ENCODE measurements at places on chromosomes 6 and 20.

DNA sequence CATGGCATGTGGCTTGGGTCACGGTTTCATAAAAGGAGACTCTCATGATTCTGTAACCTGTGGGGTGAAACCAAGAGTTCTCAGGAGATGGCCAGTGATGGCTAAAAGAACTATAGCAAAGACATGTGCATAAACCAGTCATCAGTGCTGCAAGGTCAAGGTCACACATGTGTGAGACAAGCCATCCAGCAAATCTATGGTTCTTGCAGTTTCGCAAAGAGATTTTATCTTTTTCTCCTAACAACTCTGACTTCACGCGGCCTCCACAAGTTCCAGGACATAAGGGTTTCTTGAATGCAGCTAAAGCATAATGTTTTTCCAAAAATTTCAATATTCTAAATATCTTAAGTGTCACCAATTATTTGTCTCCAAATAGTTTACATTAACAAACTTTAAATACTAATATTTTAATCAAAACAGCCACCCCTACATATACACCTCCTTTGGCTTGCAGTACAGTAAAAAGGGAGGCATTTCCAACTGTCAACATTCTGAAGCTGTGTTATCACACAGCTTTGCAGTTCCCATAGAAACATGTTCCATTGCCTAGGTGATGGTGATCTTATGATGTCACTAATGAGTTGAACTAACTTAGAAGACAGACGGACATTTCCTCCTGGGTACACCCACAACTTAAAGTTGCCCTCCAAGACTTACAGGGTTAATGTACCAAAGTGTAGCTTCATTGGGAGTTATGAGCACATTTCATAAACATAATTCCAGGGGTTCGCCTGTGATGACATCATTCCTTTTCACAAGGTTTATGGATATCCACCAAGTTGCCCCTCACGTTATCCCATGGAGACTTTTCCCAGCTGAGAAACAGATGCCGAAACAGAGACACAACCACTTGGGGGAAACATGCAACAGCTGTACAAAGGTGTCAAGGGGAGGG lies 250.9 kb upstream of the PDE10A start:
- DNase-seq = no peak

DNA sequence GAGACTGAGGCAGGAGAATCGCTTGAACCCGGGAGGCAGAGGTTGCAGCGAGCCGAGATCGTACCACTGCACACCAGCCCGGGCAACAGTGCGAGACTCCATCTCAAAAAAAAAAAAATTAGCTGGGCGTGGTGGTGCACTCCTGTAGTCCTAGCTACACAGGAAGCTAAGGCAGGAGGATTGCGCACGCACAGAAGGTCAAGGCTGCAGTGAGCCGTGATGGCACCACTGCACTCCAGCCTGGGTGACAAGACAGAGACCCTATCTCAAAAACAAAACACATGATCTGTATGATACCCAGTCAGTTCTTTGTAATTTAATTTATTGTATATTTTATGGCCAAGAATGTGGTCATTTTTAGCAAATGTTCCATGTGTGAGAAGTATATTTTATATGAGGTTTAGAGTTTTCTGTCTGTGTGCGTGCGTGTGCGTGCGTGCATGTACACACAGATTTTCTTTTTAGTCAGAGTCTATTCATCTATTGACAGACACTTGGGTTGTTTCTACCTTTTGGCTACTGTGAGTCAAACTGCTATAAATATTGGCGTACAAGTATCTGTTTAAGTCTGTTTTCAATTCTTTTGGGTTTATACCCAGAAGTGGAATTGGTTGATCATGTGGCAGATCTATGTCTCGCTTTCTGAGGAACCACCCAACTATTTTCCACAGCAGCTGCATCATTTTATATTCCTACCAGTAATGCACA lies 22.2 kb upstream of the MYL9 start:
- DNase-seq = no peak

DNA sequence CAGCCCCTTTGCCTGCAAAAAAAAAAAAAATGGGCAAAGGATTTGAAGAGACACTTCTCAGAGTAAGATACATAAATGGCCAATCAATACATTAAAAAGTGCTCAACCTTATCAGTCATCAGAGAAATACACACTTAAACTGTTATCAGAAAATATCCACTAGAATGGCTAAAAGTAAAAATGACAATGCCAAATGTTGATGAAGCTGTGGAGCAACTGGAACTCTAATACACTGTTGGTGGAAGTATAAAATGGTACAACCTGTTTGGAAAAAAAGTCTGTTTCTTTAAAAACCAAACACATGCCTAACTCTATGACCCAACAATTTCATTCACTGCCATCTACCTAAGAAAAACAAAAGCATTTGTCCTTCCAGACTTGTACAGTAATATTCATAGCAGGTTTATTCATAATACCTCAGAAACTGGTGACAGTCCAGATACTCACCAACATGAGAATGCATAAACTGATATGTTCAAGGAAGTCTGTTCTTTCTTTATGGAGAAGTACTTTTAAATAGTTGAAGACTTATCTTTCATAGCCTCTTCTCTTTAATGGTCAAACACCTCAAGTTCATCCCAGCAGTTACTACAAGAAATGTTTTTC lies 378.4 kb upstream of the RUNX2 start:
- no peak for DNase-seq

DNA sequence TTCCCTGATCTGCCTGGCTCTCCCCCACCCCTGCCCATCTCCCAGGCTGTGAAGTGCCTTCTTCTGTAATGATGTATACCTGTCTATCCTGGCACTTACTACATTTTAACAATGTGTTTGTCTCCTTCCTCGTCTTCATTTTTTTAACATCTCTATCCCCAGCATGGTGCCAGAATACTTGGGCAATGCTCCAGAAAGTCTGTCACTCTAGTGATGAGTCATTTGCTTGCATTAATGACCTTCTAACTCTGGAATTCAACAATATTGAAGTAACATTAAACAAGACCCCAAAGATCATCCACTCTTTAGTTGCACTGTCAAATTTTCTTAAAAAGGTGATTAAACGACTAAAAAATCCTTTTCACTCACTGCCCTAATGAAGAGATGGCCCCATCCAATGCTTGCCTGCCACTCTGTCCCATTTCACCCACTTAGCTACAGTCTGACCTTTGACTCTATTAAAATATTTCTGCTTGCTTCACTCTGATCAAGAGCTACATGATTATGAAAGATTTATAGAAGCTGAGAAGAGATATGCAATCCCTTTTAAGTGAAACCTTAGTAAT lies 7.7 kb upstream of the KLHL31 start:
- no peak for DNase-seq

- no peak for DNase-seq
These were observed 76.2 kb upstream of the FOXP4 start for GRCh38 chr6:41470029-41470330.

DNA sequence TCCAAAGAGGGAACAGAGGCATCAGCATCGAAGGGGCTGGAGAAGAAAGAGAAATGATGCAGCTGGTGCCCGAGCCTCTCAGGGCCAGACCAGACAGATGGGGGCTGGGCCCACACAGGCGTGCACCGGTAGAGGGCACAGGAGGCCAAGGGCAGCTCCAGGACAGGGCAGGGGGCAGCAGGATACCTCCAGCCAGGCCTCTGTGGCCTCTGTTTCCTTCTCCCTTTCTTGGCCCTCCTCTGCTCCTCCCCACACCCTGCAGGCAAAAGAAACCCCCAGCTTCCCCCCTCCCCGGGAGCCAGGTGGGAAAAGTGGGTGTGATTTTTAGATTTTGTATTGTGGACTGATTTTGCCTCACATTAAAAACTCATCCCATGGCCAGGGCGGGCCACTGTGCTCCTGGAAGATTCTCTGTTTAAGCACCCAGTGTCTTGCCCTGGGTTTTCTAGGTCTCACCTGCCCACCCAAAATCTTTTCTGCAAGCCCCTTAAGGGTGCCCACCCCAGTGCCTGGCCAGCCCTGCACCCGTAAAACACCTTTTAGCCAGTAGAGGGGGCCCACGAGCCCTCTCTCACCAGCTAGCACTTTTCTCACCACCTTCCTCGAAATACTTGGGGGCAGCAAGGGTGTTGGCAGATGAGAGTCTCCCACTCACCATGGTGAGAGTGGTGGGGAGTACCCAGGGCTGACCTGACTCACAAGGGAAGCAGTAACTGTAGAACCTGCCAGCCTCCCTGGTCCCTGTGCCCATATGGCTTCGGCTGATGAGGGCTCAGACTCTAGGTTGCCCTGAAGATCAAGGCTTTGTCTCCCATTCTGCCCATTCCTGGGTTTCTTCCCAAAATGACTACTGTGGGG lies 35.7 kb upstream of the ID1 start:
- no peak for DNase-seq

DNA sequence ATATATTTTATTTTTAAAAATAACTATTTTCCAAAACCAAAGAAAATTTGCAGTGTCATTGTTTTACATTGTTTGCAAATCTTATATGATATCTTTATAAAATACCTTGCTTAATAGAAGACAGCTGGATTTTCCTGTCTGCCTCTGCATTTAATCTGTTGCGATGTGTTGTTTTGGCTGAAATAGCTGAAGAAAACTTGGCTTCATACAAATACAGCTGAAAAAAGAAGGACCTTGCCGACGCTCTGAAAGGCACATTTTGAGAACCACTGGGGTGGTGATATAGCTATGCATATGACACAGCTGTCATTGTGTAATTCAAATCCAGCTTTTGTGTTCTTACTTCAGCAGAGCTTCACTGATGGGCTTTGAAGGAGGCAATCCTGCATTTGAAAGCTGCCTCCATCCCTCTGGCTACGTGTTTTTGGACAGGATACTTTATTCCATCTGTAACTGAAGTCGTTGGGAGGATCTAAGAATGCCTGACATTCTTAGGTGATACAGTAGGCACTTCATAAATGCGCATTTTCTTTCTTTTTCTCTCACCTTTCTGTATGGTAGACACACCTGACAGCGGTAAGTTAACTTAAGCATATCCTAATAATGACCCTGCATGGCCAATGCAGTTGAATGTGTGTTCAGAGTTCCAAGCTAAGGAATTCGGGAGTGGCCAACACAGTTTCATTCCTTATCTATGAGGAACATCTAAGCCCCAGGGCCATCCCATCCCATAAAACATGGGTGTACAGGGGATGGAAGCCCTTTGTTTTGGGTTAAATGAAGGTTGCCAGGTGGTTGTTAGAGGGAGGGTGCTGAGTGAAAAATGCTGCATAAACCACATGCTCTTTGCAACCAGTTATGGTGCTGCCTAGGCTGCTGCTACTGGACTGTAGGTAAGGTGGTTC lies 213.0 kb downstream of the TFAP2A start:
- no peak for DNase-seq

DNA sequence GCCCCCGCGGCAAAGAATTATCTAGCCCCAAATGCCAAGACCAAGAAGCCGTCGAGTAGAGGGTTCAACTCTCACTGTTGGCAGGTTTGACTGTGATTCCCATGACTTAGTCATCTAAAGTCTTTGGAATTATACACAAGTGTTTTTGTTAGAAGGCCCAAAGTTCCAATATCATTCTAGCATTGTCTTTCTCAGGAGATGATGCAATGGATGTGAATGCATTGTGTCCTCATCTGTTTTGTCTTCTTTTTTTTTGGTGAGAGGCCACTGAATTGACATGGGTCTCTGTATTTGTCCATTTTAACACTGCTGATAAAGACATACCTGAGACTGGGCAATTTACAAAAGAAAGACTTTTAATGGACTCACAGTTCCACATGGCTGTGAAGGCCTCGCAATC lies 290.5 kb upstream of the ZFP64 start:
- DNase-seq = no peak

- DNase-seq = no peak
These were observed 21.1 kb downstream of the AHCY start for GRCh38 chr20:34282041-34282440.

DNA sequence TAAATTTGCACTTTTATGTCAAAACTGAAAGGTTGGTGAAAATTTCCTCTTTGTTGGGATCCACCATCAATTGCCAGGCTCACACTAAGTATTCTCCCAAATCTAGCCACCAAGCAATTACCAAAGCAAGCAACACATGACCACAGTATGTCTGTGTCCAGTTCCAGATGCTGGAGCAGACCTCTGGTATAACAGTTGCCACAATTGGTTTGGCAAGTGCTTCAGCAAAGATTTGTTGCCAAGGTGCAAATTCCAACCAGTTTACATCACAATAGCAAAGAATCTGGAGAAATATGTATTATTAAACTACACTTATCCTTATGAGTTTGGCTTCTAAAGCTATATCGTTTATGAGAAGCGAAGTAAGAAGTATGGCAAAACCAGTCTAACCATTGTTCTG lies 6.4 kb downstream of the GTF2H5 start:
- no peak for DNase-seq

DNA sequence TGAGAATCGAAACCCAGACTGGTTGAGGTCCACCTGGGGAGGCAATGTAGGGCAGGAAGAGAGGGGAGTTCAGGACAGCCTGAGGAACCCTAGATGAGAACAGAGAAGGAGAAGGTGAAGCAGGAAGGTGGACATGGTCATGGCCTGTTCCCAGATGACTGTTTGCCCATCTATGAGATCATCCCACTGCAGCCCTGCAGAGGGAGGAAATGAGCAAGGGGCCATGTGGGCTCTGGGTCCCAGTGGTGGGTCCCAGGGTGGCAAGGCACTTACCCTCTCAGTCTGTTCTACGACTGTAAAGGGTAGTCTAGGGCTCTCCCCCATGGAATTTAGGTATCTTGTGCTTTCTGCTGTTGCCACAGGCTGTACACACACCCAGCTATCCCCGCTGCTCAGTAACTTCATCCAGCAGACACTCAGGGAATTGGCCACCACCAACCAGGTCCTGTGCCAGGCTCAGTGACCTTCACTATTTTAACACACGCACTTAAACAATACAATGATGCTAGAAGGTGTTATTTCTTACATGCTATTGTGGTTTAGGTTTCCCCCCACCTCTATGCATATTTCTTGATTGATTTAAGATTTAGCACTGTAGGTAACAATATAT lies 89.8 kb downstream of the TOX2 start:
- DNase-seq = no peak

DNA sequence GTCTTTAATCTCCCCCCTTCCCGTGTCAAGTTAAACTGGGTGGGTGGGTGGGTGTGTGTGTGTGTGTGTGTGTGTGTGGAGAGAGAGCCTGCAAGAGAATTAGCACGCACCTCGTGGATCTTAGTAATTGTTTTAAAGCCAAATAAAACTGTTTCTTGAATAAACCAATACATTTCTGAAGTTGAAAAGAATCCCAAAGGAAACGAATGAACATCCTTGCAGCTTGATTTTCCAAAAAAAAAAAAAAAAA lies 381 bp upstream of the BICRAL start:
- no peak for DNase-seq

DNA sequence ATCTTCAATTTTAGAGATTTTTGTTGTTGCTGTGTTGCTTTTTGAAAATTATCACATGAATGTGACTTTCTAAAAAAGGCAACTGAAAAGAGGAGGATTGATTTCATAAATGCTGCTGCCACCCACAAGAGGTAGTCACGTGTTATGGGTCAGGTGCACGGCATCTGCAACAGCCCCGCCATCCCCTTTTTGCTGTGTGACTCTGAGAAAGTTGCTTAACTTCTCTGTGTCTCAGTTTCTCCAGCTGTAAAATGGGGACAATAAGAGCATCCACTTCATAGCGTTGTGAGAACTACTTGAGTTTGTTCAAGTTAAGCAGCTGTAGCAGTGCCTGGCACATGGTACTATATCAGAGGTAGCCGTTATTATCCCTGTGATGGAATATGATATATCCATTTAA lies 10.7 kb downstream of the CCN5 start:
- no peak for DNase-seq

Measured in left renal pelvis (tissue), 4 donors.